GM23248 (cell line): ENCODE measurements at places on chromosomes 5 and 9. TPM values are rescaled to one million over a fixed set of nuclear protein-coding genes. Genes with fewer than 3 reads are reported as not detected.

DNA sequence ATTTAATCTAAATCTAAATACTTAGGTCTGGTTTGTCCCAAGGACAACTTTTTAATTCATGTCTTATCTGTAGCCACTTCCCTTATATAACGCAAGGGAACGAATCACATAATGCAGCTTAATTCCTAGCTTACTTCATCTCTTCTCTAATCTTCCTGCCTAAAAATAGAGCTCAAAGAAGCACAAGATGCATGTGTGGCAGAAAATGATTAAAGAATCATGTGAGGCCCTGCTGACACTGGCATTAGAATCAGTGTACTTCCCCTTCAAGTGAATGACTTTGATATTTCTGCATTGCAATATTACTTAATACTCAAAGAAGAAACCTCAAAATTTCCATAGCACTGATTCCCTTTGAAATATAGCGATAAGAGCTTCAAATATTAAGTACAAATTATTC is 317.9 kb upstream of the FTMT start:
- H3K4me3 ChIP-seq, result no peak overlapping the region
- no peaks in the 10 kb centered on the region for H3K36me3 ChIP-seq

- no peak overlapping the region for H3K27ac ChIP-seq
- H3K4me1 ChIP-seq, result no peaks in the 10 kb centered on the region
- H3K4me3 ChIP-seq, result no peak overlapping the region
- no peaks in the 10 kb centered on the region for H3K36me3 ChIP-seq
These were observed 810.2 kb downstream of the EFNA5 start for GRCh38 chr5:106860398-106861044.

- DNase-seq, result no peak
- H3K4me1 ChIP-seq, result no peaks in the 10 kb centered on the region
- H3K27me3 ChIP-seq, result no peaks in the 10 kb centered on the region
- H3K36me3 ChIP-seq, result no peaks in the 10 kb centered on the region
- no peak overlapping the region for H3K27ac ChIP-seq
These were observed 87.3 kb downstream of the HRH2 start for GRCh38 chr5:175745210-175745609.

DNA sequence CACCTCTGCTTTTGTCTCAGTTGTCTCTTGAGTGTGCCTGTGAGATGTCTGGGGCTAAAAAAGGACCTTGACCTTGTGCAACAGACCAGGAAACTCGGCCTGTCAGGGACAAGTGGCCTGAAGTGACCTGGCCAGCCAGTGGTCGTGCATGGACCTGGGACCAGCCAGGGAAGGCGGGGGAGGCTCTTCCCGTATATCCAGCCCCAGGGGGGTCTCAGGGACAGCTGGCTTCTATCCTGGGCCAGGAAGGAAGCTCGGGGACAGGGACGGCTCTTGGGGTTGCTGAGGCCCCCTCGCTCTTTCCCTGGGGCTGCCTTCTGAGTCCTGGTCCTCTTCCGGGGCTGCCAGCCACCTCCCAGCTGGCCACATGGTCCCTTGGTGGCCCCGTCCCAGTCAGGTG is 3.2 kb upstream of the ADAMTSL2 start:
- no peak overlapping the region for H3K4me3 ChIP-seq
- no peaks in the 10 kb centered on the region for H3K36me3 ChIP-seq
- no peak for DNase-seq
- no peaks in the 10 kb centered on the region for H3K4me1 ChIP-seq

DNA sequence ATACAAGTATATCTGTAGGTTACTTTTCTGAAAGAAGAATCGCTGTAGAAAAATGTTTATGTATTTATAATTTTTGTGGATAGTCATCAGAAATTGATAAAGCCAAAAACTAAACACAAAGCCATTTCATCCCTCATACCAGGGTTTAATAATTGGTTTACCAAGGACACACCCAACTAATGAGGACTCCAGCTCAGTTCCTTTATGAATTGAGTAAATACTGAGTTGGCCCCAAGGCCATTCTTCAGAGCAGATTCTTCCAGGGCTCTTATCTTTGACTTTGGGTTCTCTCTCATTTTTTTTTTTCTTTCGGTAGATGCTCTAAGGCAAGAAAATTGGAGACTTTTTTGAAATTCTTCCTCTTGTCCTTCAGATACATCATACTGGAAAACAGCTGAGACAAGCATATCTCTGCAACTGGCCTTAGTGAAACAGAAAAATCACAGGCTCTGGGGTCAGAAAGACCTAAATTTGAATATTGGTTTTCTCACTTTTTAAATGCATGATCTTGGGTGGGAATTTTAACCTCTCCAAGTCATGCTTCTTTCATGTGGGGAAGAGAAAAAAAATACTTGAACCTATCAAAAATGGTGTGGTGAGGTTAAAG is 401.8 kb downstream of the ARHGEF28 start:
- H3K4me1 ChIP-seq, result no peaks in the 10 kb centered on the region
- no peak for DNase-seq
- H3K27ac ChIP-seq, result no peak overlapping the region

- peaks cover 9% of the 10 kb centered on the region; the same call in 1 of the 2 replicates for H3K27me3 ChIP-seq
- no peaks in the 10 kb centered on the region for H3K36me3 ChIP-seq
- H3K4me3 ChIP-seq, result no peak overlapping the region
- H3K27ac ChIP-seq, result no peak overlapping the region
- peak; percentile 46 for DNase-seq
These were observed 31.4 kb upstream of the PSD2 start for GRCh38 chr5:139763930-139764791.

- no peaks in the 10 kb centered on the region for H3K4me1 ChIP-seq
- no peak for DNase-seq
- no peak overlapping the region for H3K27ac ChIP-seq
- no peak overlapping the region for H3K4me3 ChIP-seq
- H3K27me3 ChIP-seq, result no peaks in the 10 kb centered on the region
These were observed 206.3 kb upstream of the GHR start for GRCh38 chr5:42216904-42217303.

DNA sequence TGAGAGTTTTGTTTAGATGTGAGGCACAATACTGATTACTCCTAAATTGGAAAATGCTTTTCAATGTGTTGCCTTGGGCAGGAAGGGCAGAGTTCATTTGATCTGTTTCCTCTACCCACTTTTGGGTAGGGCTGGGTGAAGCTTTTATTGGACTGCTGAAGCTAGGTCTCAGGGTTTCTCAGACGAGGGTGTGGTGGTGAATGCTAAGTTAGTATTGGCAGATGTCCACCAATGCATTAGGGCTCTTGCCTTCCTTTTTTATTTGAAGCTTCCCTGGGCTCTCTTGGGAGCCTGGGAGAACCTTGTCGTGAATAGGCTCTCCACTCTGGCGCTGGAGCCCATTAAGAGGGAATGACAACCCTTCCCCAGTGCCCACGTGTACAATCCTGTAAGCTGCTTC is 23.1 kb downstream of the SPTAN1 start:
- H3K27ac ChIP-seq, result peak overlapping the region; percentile 50
- no peaks in the 10 kb centered on the region for H3K27me3 ChIP-seq
- DNase-seq, result peak; percentile 65
- H3K4me3 ChIP-seq, result no peak overlapping the region
- H3K36me3 ChIP-seq, result peaks cover 89% of the 10 kb centered on the region

DNA sequence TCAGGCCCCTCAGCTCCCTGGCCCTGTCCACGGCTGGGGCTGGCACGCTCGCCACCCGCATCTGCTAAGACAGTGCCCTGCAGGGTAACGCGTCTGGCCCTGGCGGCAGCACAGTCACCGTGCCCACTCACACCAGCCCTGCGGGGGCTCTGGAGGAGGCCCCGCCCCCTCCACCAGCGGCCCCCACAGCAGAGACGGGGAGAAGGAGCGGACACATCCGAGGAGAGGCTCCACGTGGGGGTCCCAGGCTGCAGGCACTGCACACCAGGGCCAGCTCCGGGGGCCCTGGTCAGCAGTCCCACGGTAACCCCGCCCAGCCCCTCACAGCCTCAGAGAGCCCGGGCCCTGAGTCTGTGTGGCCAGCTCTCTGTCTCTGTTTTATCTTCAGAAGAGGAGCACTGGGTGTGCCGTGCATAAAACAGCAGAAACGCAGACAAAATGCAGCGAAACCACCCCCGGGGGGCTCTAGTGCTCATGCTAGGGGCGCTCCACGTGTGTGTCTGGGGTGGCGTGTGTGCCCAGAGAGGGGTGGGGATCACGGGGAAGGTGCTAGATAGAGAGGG is 47.5 kb upstream of the NRARP start:
- no peak overlapping the region for H3K27ac ChIP-seq
- H3K36me3 ChIP-seq, result no peaks in the 10 kb centered on the region
- no peaks in the 10 kb centered on the region for H3K4me1 ChIP-seq
- H3K27me3 ChIP-seq, result no peaks in the 10 kb centered on the region

DNA sequence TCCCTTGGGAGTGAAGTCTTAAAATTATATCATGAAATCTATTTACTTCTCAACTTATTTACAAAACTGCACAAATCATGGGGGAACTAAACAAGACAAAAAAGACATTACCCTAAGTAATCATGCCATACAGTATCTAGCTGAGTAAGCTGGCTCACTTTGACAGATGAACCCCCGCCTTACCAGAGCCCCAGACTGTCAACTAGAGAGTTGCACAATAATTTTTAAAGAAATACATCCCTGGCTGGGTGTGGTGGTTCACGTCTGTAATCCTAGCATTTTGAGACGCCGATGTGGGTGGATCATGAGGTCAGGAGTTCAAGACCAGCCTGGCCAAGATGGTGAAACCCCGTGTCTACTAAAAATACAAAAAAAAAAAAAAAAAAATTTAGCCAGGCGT is 62.3 kb downstream of the LPAR1 start:
- no peak overlapping the region for H3K4me3 ChIP-seq
- H3K4me1 ChIP-seq, result peaks cover 56% of the 10 kb centered on the region
- DNase-seq, result peak; percentile 57
- peak overlapping the region; percentile 14 for H3K27ac ChIP-seq
- no peaks in the 10 kb centered on the region for H3K36me3 ChIP-seq

DNA sequence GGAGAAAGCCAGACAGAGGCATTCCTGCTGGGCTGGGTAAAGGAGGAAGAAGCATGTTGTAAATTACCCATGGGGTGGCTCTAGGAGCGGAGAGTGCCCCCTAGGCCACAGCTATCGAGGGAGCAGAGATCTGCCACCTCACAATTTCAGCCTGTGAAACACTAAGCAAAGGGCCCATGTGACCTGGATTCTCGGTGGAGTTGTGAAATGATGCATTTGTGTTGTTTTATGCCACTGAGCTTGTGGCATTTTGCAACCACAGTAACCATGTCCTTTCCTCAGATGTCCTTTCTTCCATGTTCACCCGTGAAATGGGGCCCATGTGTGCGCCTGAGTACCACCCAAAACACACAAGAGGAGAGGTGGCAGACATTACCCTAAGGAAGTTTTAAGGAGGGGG is 159.3 kb downstream of the SYK start:
- H3K4me1 ChIP-seq, result peaks cover 12% of the 10 kb centered on the region; the same call in 1 of the 2 replicates
- H3K27ac ChIP-seq, result no peak overlapping the region
- H3K27me3 ChIP-seq, result no peaks in the 10 kb centered on the region

DNA sequence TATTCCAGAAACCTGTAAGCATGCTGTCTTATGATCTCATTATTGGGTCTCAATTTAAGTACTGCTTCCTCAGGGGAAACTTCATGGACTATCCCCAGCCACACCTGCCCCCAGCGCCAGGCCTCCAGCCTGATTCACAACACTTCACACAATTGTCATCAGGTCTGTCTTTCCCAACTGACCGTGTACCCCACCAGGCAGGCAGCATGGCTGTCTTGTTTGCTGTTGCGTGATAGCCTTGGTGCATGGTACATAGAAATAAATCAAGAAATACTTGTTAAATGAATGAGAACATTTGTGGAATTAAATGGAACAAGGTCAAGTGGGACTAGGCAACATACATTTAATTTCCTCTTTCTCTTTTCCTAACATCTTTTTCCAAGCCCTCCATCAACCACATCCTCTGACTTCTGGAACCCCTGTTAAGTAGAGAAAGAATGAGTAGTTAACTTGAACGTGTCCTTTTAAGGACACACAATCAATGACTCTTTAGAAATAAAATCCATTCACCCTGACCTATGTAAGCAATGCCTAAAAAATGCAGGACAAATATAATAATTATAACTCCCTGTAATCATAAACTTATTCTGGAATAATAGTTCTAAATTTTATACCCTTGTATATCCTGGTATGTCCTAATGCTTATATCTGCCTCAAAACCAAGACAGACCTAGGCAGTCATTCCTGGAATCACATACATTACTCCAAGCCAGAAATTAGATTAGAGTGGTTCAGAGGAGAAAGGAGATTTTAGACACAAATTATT is 17.2 kb upstream of the THG1L start:
- H3K4me1 ChIP-seq, result peaks cover 43% of the 10 kb centered on the region
- no peaks in the 10 kb centered on the region for H3K27me3 ChIP-seq
- no peaks in the 10 kb centered on the region for H3K36me3 ChIP-seq
- DNase-seq, result no peak
- no peak overlapping the region for H3K27ac ChIP-seq

- H3K27ac ChIP-seq, result no peak overlapping the region
- no peak for DNase-seq
These were observed 241.6 kb downstream of the SYK start for GRCh38 chr9:91043056-91043810.

DNA sequence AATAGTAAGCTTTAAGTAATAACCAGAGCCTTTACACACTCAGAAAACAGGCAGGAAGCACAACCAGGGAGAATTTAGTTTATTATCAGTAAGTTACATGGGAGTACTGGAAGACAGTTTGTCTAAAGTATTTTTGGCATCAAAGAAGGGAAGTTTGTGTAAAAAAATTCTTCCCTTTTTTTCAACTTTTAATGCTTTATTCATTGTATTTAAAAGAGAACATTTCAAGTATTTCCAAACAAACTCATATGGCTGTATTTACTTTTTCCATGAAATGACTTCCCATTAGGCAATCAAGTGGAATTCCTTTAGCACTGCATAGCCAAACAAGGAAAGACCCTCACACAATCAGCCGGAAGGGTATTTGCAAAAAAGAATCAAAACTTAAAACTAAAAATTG is 26.7 kb downstream of the RNF145 start:
- H3K4me1 ChIP-seq, result peaks cover 86% of the 10 kb centered on the region
- H3K27ac ChIP-seq, result peak overlapping the region; percentile 96
- DNase-seq, result peak; percentile 40
- peaks cover 21% of the 10 kb centered on the region for H3K36me3 ChIP-seq
- no peaks in the 10 kb centered on the region for H3K27me3 ChIP-seq

DNA sequence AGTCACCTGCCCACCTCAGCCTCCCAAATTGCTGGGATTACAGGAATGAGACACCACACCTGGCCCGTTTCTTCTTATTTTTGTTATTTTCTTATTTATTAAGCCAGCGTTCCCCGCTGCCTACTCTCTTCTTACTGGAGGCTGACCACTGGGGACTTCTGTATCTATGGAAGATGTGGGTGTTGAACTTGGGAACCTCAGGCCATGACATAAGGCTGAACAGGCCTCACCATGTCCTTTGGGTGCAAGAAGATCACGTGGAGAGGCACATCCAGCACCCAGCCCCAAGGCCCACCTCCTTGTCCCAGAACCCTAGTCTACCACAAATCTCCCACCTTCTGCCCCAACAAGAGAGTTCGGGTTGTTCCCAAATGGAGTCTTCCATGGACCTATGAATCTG is 59.4 kb upstream of the NEK6 start:
- no peak for DNase-seq
- H3K27ac ChIP-seq, result no peak overlapping the region
- no peaks in the 10 kb centered on the region for H3K36me3 ChIP-seq

CDH18 gene
- 0.22 TPM in 1 of 2 replicates, not detected in the other for total RNA-seq

OCLN gene
- 0.76 and 1.7 TPM in 2 replicates for total RNA-seq

MAMDC2 gene
- total RNA-seq, result not detected in 2 replicates

STK10 gene
- 21.8 and 28.9 TPM in 2 replicates for total RNA-seq

CYLC2 gene
- total RNA-seq, result not detected in 2 replicates
